ENCODE measurements at places on chromosomes 2 and 18. TPM values are rescaled to one million over a fixed set of nuclear protein-coding genes. Genes with fewer than 3 reads are reported as not detected.

- DNase-seq = no peak
Measured at GRCh38 chr18:9782073-9782857, 74.2 kb downstream of the RAB31 start.

DNA sequence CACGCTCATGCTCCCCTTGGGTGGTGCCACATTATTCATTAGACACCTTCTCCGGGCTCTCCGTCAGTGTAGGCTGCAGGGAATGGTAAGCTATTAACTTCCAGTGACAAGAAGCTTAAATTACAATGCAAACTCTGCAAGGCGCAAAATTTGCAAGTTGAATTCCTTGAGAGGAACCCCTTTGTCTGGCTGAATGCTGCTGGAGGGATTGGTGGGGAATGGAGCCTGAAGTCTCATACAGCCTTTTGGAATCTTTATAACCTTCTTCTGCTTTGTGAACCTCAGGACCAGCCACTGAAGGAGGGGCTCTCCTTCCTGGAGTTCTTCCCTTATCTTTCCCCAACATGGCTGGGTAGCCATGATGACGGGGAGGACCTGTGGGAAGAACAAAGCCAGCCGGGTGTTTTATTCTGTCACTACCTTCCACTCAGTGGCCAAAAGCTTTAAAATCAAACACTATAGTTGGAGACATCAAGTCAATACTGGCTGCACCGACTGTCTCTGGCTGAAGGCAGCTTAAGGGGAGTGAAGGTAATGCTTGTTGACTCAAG is 220.9 kb upstream of the EPHA4 start:
- DNase-seq = peak; percentile 49

- DNase-seq = no peak
Measured at GRCh38 chr2:203042178-203042577, 27.5 kb downstream of the NBEAL1 start.

The PRKAG3 gene
- total RNA-seq = not detected

GRCh38 chr2:152016181-152017120 is 82.4 kb downstream of the CACNB4 start:
- no peak for DNase-seq

The GATA6 gene
- total RNA-seq = 32.1 TPM

The METTL4 gene
- 19.3 TPM for total RNA-seq

- no peak for DNase-seq
Measured at GRCh38 chr2:120574620-120575019, 161.0 kb upstream of the GLI2 start.

The SP140 gene
- 5.5 TPM for total RNA-seq

The NT5C1B gene
- total RNA-seq = not detected

The IER3IP1 gene
- 13.2 TPM for total RNA-seq

DNA sequence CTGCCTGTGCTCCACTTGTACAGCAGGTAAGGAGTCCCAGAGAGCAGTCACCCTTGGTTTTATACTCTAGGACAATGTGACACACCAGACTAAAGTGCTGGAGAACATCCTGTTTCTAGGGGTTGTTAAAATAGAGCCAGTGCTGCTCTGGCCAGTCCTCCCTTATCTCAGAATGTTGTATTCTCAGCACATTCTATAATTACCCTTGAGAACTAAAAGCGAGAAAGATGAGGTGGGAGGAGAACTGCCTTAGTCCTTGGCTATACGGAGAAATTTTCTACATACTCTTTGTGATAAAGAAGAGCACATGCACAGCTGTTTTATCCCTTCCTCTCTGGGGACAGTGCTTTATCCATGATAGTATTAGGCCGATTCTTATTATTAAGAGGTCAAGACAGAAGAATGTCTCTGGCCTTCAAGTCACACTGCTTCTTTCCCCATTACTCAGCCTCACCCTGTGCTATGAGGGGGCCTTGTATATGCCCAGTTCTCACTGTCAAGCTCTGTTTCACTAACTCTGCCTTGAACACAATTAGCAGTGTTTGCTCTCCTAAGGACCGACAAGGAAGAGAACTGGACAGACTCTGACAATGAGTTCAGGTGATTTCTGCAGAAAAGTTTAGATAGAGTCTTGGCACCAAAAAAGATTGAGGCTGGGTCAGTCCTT is 385.8 kb downstream of the TRIB2 start:
- DNase-seq = no peak

- DNase-seq = no peak
Measured at GRCh38 chr18:60846396-60846795, 473.8 kb upstream of the MC4R start.

GRCh38 chr2:80014637-80015036 is 289.9 kb downstream of the LRRTM1 start:
- DNase-seq = no peak

GRCh38 chr18:48279312-48279711 is 129.9 kb downstream of the ZBTB7C start:
- no peak for DNase-seq

The ACTR3 gene
- 153 TPM for total RNA-seq

GRCh38 chr2:33321236-33321771 is 155.1 kb upstream of the RASGRP3 start:
- DNase-seq = no peak

The IL1R1 gene
- total RNA-seq = 111 TPM

The C1QL2 gene
- 0.31 TPM for total RNA-seq

The DYNAP gene
- not detected for total RNA-seq

The NEB gene
- 2.1 TPM for total RNA-seq

- no peak for DNase-seq
Measured at GRCh38 chr2:12665334-12665733, 51.4 kb upstream of the TRIB2 start.

The TMEM200C gene
- 0.57 TPM for total RNA-seq

The ADAM23 gene
- total RNA-seq = 1.7 TPM

The CROCC2 gene
- total RNA-seq = 5.6 TPM

- no peak for DNase-seq
Measured at GRCh38 chr2:216222650-216223352, 113.7 kb downstream of the XRCC5 start.

- no peak for DNase-seq
Measured at GRCh38 chr2:86021396-86022378, 84.0 kb downstream of the POLR1A start.

The CD207 gene
- total RNA-seq = 0.86 TPM

The OBSL1 gene
- 75.2 TPM for total RNA-seq

DNA sequence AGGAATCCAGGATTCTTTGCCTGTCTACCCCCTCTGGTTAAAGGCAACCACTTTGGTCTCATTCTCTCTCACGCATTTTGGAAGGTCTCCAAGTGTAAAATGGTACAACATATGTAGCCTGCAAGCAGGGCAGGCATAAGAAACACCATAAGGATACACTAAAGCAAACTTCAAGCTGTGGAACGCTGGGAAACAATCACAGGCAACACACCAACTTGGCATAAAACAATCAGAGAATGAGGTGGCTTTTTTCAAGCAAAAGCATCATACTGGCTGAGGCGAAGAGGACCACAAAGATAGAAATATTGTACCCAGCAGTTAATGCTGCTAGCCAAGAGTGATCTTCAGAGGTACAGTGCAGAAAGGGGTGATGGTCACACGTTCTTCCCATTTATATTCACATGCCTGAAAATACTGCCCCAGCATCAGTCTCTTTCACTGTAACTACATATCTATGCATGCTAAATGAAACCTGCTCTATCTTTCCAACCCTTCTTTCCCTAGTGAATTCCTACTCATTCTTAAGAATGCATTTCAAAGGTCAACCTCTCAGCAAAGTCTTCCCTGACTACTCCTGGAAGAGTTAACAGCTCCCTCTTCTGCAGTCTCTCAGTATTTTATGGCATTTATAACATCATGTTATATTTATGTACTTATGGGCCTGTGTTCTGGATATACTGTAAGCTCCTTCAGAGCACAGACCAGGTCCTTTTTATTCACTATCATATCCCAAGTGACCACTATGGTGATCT is 71.9 kb upstream of the GALNT5 start:
- DNase-seq = no peak

GRCh38 chr2:232085826-232086425 is 124.4 kb downstream of the DIS3L2 start:
- DNase-seq = no peak

- DNase-seq = peak; percentile 59
Measured at GRCh38 chr2:182852801-182853200, 13.6 kb downstream of the FRZB start.

The SETBP1 gene
- total RNA-seq = 30.7 TPM

The DNAH7 gene
- total RNA-seq = 20.0 TPM

The DNER gene
- total RNA-seq = 5.8 TPM

GRCh38 chr18:30491815-30492551 is 550.6 kb downstream of the DSC3 start:
- no peak for DNase-seq

GRCh38 chr2:88600038-88600465 is 27.2 kb downstream of the EIF2AK3 start:
- DNase-seq = peak; percentile 76

All from lung (tissue), 17 donors.